ENCODE measurements at places on chromosomes 2 and 18.

- DNase-seq: peak; percentile 46
Measured at GRCh38 chr2:223815186-223815883, 22.0 kb downstream of the AP1S3 start.

GRCh38 chr2:156553714-156554442 is 117.7 kb downstream of the GPD2 start:
- no peak for DNase-seq

DNA sequence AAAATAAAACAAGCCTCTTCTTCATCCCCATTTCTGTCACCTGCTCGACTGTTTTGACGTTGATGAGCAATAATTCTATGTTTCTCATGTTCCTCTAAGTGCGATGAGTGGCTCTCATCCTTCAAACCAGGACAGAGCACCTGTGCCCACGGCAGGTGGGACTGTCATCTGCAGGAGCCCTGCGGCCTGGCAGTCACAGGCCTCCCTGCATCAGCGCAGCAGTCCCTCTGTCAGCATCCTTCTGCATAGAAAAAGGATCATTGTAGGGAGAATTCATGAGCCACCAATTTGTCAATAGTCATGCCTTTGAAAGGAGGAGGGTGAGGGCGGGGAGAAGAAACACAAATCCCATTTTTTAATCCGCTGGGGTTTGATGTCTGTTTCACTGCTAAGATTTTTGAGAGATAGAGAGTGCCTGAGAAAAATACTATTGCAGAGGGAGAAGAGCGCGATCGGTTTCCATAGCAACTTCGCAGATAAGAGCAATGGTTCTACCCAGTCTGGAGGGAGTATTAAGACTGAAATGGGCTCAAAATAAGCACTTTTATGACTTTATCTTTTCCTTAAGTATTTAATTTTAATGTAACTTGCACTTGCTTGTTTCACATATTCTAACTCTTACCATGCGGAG is 234.3 kb upstream of the NCKAP5 start:
- no peak for DNase-seq

- DNase-seq: no peak
Measured at GRCh38 chr2:223972656-223973102, 15.4 kb downstream of the MRPL44 start.

GRCh38 chr2:100928235-100928634 is 73.9 kb upstream of the RPL31 start:
- DNase-seq: no peak

DNA sequence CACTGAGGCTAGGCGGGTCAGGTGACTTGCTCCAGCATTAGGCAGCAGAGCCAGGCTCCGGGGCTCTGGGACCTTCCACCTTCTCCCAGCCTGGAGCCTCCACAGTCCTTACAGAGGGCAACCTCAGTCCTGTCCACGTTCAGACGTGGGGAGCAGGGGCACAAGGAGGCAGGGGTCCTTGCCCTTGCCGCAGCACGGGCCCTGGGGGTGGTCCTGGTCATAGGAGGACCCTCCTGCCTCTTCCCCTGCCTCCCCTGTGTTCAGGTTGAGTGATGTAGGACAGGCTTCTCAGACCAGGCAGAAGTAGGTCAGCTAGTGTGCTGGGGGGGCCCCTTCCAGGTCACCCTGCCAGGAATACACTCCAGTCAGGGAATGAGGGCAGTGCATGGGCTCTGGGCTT is 5.4 kb upstream of the ARHGEF4 start:
- no peak for DNase-seq

- DNase-seq: no peak
Measured at GRCh38 chr18:74242438-74243096, 49.2 kb downstream of the CYB5A start.

DNA sequence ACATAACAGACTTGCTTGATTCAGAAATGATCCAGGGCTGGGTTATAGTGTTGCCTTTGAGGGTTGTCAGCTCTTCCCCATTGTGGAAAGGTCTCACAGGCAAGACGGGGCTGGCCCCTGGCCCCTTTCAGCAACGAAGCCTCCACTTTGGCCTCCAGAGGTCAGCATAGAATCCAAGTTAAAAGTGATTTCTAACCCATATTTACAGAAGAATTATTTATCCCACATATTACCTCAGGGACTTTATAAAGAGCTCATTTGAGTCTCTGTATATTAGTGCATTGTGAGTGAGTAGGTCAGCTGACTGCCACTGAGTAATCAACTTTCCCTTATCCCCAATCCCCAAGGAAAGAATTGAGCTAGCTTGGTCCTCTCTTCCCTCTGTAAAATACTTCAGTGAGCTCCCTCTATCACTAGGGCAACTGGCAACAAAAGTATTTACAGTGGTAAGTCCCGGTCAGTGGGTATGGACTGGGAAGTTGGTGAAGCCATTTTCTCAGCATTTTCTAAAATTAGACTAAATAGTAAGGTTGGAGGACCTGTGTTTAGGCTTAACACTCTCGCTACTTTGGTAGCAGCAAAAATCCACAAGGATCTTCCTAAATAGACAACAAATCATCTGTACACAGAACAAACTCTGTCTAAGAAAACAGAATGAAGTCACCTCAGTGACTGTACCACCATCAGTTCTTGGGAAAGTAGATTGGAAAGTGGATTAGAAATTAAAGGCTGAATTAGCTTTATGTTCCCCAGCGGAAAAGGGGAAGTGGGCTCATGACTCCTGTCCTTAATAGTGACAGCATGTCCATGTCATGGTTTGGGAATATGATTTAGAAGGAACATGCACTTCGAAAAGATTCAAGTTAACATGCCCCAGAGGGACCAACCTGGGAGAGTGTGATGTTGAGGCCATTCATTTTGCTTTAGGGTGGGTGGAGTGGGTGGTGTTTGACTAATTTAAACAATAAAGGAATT is 171.0 kb upstream of the SIX3 start:
- DNase-seq: peak; percentile 22

- no peak for DNase-seq
Measured at GRCh38 chr2:177143444-177143843, 69.2 kb upstream of the HNRNPA3 start.

DNA sequence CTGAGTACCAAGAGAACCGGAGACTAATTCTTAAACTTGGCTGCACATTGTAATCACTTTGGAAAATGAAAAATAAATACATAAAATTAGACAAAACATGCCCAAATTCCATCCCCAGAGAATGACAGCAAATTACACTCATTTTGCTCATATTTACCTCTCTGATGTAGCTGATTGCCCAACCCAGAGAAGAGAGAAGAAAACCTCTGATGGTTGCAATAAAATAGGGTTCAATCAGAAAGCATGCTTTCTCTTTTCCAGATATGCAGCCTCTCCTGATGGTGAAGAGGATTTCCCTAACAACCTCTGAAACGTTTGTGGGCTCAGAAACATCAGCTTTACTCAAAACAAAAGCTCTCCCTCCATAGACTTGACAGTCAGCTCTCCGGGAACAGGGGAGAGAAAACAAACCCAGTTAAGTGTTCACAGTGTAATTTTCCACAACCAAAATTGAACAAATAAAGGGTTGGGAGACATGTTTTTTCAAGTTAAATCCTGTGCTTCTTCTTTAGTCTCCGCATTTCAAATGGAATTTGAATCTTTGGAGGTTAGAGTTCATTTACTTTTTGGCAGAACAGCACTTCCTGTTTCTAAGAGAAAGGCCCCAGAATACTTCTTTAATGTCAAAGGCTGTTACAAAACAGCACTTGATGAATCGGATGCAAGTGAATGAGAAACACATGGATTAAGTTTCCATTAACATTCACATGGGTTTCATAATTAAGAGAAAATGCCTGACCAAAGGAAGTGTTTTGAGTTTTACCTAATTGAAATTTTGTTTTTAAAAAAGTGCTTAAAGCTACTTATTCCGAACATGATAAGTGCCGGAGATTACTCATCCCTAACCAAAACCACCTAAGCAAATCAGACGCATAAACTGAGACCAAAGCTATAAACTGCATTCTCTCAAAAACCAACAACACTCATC is 570.1 kb upstream of the SYT4 start:
- DNase-seq: no peak

GRCh38 chr2:49262801-49263560 is 108.7 kb upstream of the FSHR start:
- no peak for DNase-seq

DNA sequence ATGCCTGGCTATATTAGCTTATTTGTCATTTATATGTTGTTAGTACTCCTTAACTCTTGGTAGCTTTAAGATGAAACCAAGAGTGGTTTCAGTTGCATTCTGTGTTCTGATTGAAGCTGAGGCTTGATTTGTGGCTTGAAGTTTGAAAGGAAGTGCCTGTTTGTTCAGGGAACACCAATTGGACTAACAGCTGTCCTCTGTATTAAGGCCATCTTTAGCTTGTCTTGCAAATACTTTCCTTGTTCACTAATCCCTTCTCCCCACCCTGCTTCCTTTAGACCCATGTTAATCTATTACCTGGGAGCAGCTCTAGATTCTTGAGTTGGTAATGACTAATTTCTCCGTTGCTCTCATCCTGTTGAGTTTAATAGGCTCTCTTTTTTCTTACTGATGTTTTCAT is 13.4 kb downstream of the ITGA6 start:
- DNase-seq: no peak

DNA sequence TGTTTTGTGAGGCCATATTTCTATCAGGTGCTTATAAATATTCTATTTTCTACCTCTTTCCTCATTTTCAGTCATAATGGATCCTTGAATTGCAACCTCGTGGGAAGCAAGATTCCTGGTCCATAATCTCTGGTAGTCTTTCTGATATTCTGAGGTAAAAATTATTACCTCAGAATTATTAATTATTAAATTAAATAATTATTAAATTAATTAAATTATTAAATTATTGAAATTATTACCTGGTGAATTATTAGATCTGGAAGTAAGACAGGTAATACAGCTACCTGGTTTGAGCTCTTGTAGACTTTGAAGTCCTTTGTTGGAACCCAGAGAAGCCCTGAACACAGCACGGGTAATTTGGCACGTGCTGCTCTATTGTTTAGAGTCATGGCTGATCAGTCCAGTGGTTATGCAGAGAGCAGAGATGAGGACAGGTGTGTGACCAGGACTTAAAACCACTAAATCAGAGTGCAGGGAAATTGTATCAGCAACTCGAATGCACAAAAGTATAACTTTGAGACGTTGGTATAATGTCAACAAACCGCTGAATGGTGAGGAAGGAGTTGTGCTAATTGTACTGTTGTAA is 46.8 kb upstream of the PTPRM start:
- DNase-seq: no peak

- no peak for DNase-seq
Measured at GRCh38 chr2:226831266-226831665, 4.6 kb upstream of the RHBDD1 start.

- no peak for DNase-seq
Measured at GRCh38 chr2:11032396-11032795, 120.7 kb downstream of the KCNF1 start.

- DNase-seq: no peak
Measured at GRCh38 chr2:162063899-162064298, 10.1 kb downstream of the DPP4 start.

- peak; percentile 31 for DNase-seq
Measured at GRCh38 chr2:98948956-98949739, 13.1 kb upstream of the CRACDL start.

- DNase-seq: no peak
Measured at GRCh38 chr2:135800513-135801460, 36.2 kb downstream of the LCT start.

- DNase-seq: no peak
Measured at GRCh38 chr2:72026819-72027425, 120.7 kb downstream of the CYP26B1 start.

DNA sequence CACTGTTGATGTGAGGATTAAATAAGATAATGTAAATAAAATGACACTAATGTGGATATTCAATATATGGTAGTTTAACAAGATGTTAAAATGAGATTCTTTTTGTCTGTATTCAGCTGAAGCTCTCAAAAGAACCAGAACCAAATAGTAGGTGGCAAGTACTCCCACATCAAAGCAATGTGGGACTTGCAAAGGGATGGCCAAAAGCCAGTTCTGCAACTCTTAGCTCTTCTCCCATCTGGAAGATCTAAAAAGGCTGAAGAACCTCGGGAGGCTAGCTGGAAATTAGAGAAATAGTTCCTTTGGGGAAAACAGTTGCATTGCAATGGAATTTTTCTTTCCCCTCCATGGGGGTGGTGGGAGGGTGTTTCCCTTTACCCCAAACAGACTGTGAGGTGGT is 48.7 kb downstream of the FBXO48 start:
- no peak for DNase-seq

DNA sequence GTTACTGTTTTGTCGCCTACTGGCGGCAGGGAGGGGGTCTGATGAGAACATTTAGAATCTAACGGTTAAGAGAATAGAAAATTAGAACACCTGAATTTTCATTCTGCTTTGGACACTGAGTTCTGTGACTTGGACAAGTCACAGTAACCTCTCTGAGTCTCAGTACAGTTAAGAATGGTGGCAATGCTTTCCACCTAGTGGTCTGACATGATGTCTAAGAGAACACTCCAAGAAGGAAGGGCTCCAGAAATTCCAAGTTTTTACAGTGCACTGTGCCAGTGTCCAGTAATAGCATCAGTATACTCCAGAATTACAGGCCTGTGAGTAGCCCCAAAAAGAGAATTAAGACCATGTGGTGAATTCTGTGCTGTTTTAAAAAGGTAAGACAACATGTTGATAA is 174.1 kb upstream of the ZFP36L2 start:
- no peak for DNase-seq
